ENCODE measurements at places on chromosomes 13 and 19. TPM values are rescaled to one million over a fixed set of nuclear protein-coding genes. Genes with fewer than 3 reads are reported as not detected.

LGALS14 gene
- total RNA-seq, result not detected

NDUFA7 gene
- 93.7 TPM for total RNA-seq

MCEMP1 gene
- not detected for total RNA-seq

S1PR2 gene
- total RNA-seq, result 1.1 TPM

PTGER1 gene
- not detected for total RNA-seq

Data from A549 treated with CORT108297 at 1 μM for 4 hours (cell line).